ENCODE measurements at places on chromosomes 16 and 17.

GRCh38 chr17:15377616-15378015 is 36.2 kb upstream of the TEKT3 start:
- no peak for DNase-seq

GRCh38 chr17:48723423-48724250 is 652 bp downstream of the PRAC2 start:
- DNase-seq, result no peak

GRCh38 chr16:89007371-89008249 is 30.6 kb upstream of the CBFA2T3 start:
- no peak for DNase-seq

GRCh38 chr16:84303023-84303422 is 8.3 kb downstream of the WFDC1 start:
- DNase-seq, result no peak

DNA sequence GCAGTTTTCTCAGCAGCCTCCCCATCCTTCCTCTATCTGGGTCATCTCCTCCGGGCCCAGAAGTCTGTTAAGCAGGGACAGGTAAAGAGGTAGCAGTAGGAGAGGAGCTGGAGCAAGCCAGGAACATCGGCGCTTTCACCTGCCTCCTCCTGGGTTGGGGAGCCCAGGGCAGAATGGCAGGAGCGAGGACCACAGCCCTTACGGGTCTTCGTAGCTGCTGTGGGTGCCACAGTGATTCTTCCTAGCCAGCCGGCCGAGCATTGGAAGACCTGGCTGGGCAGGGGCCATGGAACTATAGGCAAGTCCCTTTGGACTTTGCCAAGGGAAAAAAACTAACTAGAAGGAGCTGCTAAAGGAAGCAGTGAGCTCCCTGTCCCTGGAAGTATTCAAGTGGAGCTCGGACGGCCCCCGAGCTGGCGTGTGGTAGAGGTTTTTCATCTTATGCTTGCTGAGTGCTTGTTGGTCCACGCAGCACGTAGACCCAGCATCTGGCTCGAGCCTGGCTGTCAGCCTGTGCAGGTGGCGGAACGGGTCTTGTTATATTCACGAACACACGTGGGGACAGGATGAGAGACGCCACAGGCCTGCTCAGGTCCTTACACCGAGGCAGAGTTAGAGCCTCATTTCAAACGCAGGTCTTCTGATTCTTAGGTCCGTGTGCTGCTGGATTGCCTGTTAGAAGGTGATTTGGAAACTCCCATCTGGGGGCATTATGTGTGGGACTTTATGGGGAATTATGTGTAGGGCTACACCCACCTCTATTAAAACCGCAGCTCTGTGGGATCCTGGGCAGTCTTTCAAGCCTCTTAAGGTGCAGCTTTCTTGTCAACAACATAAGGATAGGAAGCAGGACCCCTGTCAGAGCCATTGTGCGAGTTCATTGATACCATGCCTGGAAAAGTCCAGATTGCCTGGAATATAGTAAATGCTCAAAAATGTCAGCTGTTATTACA is 54.8 kb downstream of the OR1D5 start:
- DNase-seq, result no peak

DNA sequence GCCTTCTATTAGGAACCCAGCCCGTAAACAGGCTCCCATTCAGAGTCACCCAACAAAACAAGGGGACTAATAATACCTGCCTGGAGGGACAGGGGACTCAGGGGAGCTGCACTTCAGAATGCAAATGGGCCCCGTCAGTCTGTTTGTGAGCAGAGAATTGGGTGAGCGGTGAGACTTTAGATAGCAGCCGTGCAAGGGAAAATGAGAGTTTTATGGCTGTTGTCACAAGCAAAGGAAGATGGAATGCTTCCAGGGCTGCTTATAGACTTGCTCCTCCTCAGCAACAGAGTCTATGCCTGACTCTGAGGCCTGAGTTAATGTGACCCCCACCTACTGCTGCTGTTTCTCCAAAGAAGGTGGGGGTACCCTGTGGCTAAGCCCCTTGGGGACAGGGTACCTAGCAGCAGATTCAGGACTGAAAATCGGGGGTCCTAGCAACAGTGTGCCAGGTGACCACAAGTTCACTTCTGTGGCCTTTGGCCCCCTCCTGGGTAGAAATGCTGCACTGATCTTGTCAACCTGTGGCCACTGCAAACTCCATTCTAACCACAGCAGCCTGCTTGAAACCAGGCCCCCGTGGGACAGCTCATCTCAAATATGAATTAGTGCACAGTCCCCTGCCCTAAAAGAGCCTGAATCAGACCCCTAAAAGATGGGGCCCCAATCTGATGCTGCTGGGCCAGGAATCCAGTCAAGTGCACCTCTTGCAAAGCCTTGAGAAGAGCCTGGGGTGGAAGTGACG is 126.4 kb downstream of the C16orf78 start:
- no peak for DNase-seq

DNA sequence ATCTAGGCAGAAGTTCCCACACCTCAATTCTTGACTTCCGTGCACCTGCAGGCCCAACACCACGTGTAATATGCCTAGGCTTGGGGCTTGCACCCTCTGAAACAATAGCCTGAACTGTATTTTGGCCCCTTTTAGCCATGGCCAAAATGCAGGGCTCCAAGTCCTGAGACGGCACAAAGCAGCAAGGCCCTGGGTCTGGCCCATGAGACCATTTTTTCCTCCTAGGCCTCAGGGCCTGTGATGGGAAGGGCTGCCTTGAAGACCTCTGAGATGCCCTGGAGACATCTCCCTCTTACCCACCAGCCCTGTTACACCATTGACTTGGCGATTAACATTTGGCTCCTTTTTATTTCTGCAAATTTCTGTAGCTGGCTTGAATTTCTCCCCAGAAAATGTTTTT is 238.6 kb downstream of the CDH13 start:
- no peak for DNase-seq

GRCh38 chr17:10793816-10794215 is 10.1 kb downstream of the TMEM238L start:
- DNase-seq, result no peak

DNA sequence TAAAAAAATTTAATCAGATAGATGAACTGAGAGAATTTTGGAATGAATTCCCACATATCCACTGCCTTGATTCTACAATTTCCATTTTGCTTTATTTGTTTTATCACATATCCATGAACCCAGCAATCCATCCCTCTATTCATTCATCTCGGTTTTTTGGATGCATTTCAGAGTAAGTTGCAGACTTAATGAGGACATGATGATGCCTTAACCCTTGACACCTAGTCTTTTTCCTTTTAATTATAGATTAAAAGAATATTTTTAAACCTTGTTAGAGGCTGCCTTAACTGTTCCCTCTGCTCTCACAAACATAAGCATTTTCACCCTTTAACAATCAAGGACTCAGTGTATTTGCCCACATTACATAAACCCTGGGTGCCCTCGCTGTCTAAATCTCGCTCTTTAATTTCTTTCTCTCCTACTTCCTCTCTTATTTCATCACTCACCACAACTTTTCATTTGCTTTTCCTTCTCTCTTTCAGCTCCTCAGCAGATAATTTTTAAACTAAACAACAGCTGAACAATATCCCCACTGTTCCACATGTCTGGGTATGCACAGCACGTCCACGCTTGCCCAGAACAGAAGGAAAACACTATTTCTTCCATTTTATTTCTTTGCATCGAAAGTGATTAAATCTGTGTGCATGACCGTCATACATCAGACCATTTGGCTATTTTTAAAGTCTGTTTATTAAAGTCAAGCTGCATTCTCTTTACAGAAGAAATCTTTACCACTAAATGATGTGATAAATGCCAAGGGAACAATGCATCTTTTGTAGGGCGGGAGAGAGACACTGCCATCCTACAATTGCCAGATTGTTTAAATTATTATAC is 39.9 kb downstream of the IQCK start:
- no peak for DNase-seq

GRCh38 chr16:64217789-64218535 is 903.9 kb downstream of the CDH11 start:
- DNase-seq, result no peak

- no peak for DNase-seq
These were observed 51.4 kb downstream of the MFSD11 start for GRCh38 chr17:76789235-76789788.

- no peak for DNase-seq
These were observed 547 bp upstream of the ZNF48 start for GRCh38 chr16:30394592-30395154.

- peak; percentile 61 for DNase-seq
These were observed 7.0 kb downstream of the CYTH1 start for GRCh38 chr17:78774956-78775571.

DNA sequence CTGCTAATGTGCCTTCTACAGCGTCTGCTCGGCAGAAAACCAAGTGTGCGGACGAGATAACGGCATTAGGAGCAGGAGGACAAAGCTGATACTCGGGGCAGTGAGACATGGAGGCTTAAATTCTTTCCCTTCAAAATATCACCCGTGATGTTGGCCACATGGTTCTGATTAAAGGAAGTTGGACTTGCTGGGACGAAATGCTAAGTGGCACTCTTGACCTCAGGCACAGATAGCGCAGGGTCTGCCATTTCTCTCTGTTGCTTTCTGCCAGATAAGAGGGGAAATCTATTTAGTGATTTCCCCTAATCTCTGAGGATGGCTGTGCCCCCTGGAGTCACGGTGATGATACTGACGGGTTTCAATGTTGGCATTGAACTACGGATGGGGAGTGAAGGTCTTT is 509.6 kb upstream of the EEF2KMT start:
- no peak for DNase-seq

- no peak for DNase-seq
These were observed 39.4 kb downstream of the TBC1D16 start for GRCh38 chr17:79996291-79996690.

DNA sequence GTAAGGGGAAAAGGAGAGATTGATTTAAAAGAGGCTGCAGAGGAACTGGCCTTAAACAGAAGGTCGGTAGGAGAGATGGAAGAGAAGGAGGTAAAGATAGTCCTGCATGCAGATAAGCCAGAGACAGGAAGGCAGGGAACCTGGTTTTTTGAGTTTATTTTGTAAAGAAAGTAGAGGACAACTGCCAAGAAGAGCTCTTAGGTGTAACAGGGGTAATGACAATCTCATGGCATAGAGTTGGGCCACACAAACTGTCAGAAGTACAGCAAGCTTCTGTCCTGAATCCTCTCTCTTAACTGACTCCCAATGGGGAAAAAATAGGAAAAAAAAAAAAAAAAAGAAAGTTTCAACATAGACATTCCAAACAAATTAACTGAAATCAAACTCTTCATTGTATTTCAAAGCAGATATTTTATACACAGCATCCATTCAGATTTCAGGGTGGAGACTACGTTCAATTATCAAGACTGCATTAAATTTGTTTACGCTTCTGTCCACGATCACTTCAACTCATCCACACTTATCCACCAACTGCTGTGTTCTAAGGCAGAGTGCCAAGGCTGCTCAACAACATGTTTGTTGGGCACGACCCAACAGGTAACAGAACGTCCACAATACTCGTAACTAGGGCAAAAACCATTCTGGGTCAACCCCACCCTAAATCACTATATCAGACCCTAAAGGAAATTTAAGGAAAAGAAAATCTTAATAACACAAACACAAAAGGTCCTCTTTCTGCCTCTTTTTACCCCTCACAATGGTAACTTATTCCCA is 34.9 kb downstream of the USP31 start:
- DNase-seq, result no peak

GRCh38 chr16:11147754-11148444 is 108.1 kb downstream of the SOCS1 start:
- DNase-seq, result no peak

GRCh38 chr17:72498364-72499210 is 377.8 kb downstream of the SOX9 start:
- DNase-seq, result no peak

GRCh38 chr16:87201052-87201451 is 116.1 kb downstream of the C16orf95 start:
- DNase-seq, result no peak
